ENCODE measurements at places on chromosomes 2 and 18. TPM values are rescaled to one million over a fixed set of nuclear protein-coding genes. Genes with fewer than 3 reads are reported as not detected.

- no peaks in the 10 kb centered on the region for H3K27me3 ChIP-seq
- H3K36me3 ChIP-seq = no peaks in the 10 kb centered on the region
- no peak overlapping the region for H3K4me3 ChIP-seq
- no peak for DNase-seq
- H3K4me1 ChIP-seq = no peaks in the 10 kb centered on the region
Observed at GRCh38 chr2:168641636-168642035, 160.8 kb upstream of the NOSTRIN start.

DNA sequence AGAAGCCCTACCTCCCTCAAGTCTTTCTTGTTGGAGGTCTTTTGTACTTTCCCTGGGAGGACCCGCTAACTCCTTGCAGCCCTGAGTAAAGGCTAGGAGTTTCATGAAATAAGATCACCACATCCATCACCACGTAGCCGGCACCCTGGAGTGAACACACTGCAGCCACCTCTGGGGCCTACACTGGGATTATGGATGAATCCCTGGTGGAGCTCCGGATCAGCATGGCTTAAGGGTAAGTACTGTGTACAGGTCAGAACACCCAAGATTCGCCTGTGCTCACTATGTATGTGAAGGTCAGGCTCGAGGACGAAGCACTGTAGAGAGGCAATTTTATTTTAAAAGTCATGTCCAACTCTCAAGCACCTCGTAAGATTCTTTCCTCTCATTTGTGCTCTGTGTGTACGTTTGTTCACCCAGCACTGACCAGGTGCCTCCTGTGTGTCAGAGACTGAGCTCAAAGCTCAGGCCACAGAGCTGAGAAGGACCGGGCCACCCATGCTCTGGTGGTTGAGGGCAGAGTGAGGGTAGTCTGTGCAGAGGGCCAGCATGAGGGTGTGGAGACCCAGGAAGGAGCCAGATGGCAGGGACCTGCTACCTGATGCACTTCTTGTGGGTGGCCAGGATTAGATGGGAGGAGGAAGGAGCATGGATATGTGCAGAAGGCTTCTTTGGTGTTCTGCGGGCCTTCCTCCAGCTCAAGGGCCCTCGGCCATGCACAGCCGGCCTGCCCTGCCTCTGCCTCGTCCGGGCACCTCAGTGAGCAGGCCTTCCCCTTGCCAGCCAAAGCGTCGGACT lies 66.7 kb upstream of the TFCP2L1 start:
- peaks cover 39% of the 10 kb centered on the region for H3K36me3 ChIP-seq
- peaks cover 11% of the 10 kb centered on the region for H3K4me1 ChIP-seq
- no peak overlapping the region for H3K27ac ChIP-seq
- H3K27me3 ChIP-seq = no peaks in the 10 kb centered on the region

DNA sequence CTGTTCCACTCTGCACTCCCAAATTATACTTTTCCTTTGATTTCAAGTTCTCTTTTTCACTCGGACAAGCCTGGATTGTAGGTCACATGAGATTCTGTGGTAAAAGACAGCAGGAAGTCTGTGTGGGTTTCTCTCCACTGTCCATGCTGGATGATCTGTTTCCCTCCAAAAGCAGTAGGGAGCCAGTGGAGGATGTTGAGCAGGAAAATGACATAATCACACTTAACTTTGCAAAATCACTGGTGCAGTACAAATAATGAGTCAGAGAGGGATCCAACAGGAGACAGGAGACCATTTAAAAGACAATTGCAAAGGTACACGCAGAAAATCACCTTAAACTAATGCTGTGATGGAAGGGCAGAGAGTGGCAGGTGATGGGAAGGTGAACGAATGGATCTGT lies 301.3 kb downstream of the ZNF407 start:
- no peaks in the 10 kb centered on the region for H3K4me1 ChIP-seq
- H3K36me3 ChIP-seq = no peaks in the 10 kb centered on the region
- DNase-seq = no peak
- no peak overlapping the region for H3K27ac ChIP-seq

- no peak for DNase-seq
- H3K36me3 ChIP-seq = no peaks in the 10 kb centered on the region
- H3K27me3 ChIP-seq = no peaks in the 10 kb centered on the region
- H3K4me1 ChIP-seq = no peaks in the 10 kb centered on the region
- no peak overlapping the region for H3K4me3 ChIP-seq
Observed at GRCh38 chr2:77521548-77521891, 656 bp downstream of the LRRTM4 start.

DNA sequence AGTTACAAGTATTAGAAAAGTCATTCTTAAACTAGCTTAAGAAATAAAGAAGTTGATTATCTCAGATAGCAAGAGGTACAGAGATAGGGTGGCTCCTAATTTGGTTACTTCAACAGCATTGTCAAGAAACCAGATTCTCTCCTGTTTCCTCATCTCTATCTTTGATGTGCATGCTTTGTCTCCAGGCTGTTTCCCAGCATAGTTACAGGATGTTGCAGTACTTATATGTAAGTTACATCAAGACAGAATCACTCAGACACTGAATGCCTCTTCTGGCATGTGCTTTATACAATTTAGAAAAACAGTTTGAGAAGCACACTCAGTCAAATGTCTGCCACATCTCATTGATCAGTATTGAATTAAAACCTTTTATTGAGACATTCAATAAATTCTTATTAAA lies 189.5 kb upstream of the UBE2E3 start:
- H3K4me3 ChIP-seq = no peak overlapping the region
- no peaks in the 10 kb centered on the region for H3K4me1 ChIP-seq
- H3K36me3 ChIP-seq = no peaks in the 10 kb centered on the region
- H3K27ac ChIP-seq = no peak overlapping the region
- no peaks in the 10 kb centered on the region for H3K27me3 ChIP-seq

DNA sequence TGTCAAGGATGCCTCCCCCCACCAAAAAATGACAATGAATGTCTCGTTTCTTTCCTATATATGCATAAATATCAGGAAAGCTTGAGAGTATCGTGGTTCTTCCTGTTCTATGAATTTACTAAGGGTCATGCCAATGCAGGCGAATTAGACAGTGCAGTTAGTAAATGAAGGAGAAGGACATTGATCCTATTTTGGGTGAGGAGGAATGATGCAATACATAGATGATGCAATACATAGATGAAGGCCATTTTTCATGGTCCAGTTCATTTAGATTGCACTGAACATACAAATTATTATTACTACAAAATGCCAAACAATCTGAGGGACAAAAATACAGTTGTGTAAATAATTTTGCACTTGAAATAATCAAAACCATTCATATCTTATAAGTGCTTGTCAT lies 1265.0 kb downstream of the LRP1B start:
- no peaks in the 10 kb centered on the region for H3K27me3 ChIP-seq
- no peaks in the 10 kb centered on the region for H3K4me1 ChIP-seq
- no peak overlapping the region for H3K27ac ChIP-seq
- no peak overlapping the region for H3K4me3 ChIP-seq
- DNase-seq = no peak
- H3K36me3 ChIP-seq = no peaks in the 10 kb centered on the region

DNA sequence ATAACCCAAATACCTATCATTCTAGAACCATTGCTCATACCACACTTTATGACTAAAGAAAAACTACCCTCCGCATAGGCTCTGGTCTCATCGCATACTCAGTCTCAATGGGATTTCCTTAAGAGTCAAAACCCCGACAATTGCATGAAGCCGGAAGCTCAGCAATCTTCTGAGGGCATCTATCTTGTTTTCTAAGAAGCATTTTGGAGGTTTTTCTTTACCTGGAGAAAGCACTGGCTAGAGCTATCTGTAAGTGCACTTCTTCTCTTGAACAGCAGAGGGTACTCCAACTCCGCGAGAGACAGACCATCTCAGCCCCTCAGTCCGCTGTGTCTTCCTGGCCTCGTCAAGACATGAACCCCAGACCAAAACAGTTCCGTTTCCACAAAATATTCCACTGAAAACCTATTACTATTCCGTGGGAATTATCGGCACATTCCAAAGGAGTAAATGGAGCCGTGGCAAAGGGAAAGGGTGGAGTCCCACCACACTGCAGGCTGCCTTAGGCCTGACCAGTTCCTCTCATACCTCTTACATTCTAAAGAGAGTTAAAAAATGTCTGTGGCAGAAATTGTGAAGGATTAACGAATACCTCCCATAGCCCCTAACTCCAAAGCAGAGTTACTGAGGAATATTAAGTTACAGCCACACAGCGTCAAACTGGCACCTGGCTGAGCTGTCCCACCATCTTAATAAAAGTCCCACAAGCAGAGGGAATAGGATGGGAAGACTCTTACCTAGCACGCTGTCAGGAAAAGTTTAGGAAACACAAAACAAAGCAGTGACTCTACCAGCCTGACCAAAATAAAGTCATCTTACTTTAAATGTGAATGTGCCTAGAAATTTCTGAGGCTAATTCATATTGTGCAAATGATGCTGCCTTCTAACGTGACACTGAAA lies 325.6 kb upstream of the VRK2 start:
- no peak overlapping the region for H3K27ac ChIP-seq
- DNase-seq = peak; percentile 44

DNA sequence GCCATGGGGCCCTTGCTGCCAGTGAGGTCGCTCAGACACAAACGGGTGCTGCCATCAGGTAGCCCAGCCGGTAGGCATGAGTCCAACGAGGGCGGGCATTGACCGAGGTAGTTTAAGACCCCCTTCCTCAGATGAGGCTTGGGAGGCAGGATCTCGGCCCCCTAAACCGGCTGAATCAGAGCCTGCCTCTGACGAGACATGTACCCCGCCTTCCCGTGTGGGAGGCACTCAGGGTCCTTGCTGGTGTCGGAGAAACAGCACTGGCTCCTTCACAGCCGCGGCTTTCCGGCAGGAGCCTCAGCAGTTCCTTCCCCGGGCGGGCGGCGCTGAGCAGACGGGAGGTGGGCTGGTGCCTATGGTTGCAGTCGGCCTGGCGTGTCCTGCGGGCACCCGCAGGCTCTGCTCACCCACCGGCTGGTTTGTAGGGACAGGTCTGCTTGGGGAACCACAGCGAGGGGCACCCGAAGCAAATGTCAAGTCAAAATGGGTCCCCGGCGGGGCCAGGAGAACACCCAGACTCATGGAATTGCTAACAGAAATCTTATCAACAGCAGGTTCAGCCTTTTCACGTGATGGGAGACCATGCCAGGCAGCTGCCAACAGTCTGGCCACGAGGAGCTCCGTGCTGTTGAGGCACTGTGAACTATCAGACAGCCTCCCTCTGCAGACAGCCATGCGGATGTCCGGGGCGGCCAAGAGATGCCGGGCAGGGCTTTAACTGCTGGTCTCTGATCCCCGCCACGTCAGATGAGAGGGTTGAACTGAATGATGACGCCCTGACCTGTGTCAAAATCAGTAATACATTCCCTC lies 2.8 kb downstream of the KCNG2 start:
- no peak for DNase-seq
- no peaks in the 10 kb centered on the region for H3K36me3 ChIP-seq
- no peak overlapping the region for H3K4me3 ChIP-seq
- peaks cover 18% of the 10 kb centered on the region for H3K4me1 ChIP-seq

DNA sequence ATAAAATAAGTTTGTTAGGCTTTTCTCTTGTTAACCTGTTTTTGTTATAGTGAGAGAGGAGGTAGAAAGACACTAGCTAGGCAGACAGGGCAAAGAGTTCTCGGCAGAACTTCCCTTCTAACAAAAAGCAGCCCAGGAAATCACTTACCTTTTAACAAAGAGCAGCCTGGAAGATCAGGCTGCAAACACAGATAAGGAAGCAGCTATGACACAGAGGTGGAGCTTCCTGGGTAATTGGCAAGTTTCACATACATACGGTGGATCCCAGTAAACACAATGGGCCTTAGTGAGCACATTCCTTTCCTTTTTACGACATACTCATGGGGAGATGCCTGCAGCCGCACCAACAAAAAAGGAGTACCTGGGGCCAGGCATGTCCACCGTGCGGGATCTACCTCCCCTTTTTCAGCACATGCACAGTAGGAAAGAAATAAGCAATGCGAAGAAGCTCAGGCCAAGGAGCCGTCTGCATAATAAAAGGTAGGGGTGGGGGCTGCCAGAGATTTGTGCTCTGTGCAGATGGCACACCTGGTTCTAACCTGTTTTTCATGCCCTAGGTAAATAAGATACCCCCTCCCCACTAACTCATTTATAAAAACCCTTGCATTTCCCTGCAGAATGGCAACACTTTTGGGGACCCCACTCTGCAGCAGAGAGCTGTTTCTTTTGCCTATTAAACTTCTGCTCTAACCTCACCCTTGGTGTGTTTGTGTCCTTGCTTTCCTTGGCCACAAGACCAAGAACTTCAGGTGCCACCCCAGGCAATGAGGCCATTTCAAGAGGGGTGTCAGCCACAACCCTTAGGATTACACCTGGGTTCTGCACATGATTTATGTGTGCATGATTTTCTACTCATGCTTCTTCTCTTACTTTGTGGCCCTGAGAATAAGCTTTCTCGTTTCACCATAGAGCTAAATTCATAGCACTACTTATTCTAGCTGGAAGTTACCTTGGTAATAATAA lies 26.5 kb downstream of the MDH1 start:
- H3K36me3 ChIP-seq = no peaks in the 10 kb centered on the region
- no peak for DNase-seq
- H3K4me1 ChIP-seq = no peaks in the 10 kb centered on the region

DNA sequence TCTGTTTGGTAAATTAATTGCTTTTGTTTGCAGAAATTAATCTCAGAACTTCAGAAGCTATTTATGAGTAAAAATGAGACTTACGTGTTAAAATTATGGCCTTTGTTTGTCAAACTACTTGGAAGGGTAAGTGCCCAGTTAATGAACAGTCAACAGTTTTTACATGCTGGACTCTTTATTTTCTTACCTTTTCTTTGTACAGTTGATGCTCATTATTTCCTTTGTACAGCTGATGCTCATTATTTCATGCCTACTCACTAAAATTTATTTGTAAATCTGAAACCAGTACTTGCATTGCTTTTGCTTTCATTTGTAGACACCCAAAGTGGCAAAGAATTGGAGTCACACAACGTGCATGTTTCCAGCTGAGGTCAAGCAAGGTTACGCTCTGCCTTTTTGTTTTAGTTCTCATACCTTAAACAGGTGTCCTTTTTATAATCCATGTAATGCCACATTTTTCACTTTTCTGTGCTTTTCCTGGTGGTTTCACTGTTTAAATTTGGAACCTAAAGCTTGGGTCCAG lies 13.3 kb downstream of the RIF1 start:
- no peaks in the 10 kb centered on the region for H3K4me1 ChIP-seq
- no peak overlapping the region for H3K4me3 ChIP-seq
- H3K36me3 ChIP-seq = peaks cover 8% of the 10 kb centered on the region
- H3K27ac ChIP-seq = no peak overlapping the region
- no peaks in the 10 kb centered on the region for H3K27me3 ChIP-seq

DNA sequence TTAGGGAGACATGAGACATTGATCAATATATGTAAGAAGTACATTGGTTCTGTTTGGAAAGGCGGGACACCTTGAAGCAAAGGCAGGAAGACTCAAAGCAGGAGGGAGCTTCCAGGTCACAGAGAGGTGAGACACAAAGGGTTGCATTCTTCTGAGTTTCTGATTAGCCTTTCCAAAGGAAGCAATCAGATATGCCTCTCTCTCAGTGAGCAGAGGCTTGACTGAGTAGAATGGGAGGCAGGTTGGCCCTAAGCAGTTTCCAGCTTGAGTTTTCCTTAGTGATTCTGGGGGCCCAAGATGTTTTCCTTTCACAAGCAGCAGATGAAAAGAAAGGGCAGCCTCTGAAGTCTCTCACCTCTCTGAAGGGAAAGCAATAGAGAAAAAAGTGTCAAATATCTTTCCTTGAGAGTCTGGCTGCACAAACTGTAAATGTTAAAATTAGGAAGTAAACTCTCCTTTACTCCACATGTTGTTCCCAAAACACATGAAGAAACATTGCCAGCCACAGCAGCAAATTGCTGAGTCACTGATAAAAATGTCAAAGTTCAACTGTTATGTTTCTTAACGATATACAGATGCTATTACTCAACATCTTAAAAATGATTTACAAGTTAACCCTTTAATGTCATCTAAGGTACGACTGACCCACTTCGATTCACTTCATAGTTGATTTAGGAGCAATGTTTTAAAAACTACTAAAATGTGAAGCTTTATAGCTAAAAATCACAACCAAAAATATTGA lies 40.3 kb downstream of the CYB5A start:
- H3K4me1 ChIP-seq = peaks cover 61% of the 10 kb centered on the region
- H3K4me3 ChIP-seq = no peak overlapping the region
- H3K36me3 ChIP-seq = peaks cover 12% of the 10 kb centered on the region

The OXER1 gene
- 4.7 TPM for total RNA-seq

The SAG gene
- not detected for total RNA-seq

The ABCB11 gene
- total RNA-seq = not detected
